Tibial nerve (tissue), 4 donors: ENCODE measurements at places on chromosomes 2 and 18. TPM values are rescaled to one million over a fixed set of nuclear protein-coding genes. Genes with fewer than 3 reads are reported as not detected.

- no peaks in the 10 kb centered on the region for H3K4me1 ChIP-seq
- H3K27ac ChIP-seq: no peak overlapping the region
- H3K36me3 ChIP-seq: no peaks in the 10 kb centered on the region
- DNase-seq: no peak
Observed at GRCh38 chr2:176149939-176150583, 1.3 kb upstream of the HOXD4 start.

- no peak overlapping the region for H3K4me3 ChIP-seq
- H3K4me1 ChIP-seq: no peaks in the 10 kb centered on the region
- H3K27ac ChIP-seq: no peak overlapping the region
- H3K36me3 ChIP-seq: peaks cover 8% of the 10 kb centered on the region
Observed at GRCh38 chr2:238428866-238429265, 2.1 kb downstream of the ASB1 start.

DNA sequence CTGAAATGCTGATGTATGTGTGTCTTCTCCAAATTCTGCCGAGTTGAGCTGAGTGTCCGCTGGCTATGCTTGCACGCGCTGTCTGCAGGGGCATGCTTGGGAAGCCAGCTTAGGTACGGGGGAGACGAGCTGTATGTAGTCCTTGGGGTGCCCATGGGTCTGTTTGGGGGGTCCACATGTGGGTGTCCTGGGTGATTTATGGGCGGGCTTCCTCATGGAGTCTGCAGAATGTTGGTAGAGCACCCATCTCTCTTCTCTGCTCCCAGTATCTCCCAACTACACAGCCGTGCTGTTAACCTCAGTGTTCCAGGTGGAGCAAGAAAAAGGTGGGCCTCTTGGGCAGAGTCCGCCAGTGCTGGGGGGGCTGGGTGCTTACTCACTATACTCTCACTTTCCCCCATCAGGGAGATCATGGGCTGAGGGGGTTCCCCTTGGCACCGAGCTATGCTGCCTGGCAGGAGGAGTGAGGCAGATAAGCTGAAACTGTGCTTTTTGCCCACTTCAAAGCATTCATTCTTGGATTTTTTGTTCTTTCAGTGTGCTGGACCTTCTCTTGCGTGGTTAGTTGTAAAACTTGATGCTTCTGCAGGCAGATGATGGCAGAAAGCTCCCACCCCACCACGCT, 128.2 kb upstream of the ALKAL2 start:
- H3K27me3 ChIP-seq: no peaks in the 10 kb centered on the region
- H3K4me1 ChIP-seq: no peaks in the 10 kb centered on the region
- H3K36me3 ChIP-seq: no peaks in the 10 kb centered on the region

DNA sequence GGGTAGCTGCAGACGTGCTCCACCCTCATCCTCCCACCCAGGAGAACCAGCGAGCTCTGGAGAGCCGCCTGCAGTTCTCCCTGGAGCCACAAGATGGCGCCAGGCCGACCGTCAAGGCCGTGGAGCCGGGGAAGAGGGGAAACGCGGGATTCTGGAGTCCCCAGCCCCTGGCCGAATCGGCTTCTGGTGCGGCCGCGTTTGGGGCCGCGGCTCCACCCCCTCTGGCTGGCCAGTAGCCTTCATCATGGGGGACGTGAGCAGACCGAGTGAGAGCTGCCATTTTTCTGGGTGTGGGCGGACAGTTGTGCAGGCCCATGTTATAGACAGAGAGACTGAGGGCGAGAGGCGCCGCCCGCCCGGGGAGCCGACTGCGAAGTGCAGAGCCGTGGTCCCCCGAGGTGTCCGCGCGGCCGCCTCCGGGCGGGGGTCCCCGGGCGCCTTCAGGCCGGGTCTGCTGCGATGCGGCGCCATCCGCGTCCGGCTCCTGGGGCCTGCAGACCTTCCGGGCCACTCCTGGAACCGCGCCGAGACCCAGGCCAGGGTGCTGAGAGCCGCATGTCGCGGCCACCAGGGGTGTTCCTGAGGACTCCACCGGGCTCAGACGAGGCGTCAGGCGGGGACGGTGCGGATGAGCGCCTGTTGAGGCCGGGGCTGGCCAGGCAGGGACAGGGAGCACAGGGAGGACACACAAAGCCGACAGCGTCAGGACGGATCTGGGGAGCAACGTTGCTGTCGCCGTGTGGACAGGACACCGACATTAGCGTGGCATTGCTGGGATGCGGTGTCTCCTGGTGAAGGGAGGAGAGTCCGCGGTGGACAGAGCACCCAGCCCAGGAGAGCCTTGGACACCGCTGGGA, 418.2 kb upstream of the HS6ST1 start:
- no peaks in the 10 kb centered on the region for H3K36me3 ChIP-seq
- H3K4me1 ChIP-seq: peaks cover 30% of the 10 kb centered on the region
- no peak overlapping the region for H3K27ac ChIP-seq
- peak overlapping the region; percentile 39 for H3K4me3 ChIP-seq
- peak; percentile 64 for DNase-seq

DNA sequence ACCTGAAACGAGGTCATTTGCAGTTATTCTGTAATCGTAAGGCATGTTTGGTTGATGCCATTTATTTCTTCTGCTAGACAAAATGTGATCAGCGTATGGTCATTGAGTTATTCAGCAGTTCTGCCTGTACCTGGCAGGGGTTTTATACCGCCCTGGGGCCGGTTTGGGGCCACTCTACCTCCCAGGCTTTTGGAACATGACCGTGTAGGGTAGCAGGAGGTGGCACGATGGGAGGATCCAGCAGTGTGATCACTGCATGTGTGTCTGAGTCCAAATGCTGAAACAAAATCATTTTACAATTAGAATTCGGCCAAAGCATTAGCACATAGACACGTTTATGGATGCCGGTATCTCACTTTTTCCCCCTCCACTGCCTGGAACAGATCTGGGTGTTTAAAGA, 26.7 kb downstream of the LPIN1 start:
- DNase-seq: no peak
- H3K4me1 ChIP-seq: peaks cover under 1% of the 10 kb centered on the region
- H3K4me3 ChIP-seq: no peak overlapping the region
- H3K36me3 ChIP-seq: peaks cover 9% of the 10 kb centered on the region
- H3K27me3 ChIP-seq: no peaks in the 10 kb centered on the region

- no peaks in the 10 kb centered on the region for H3K27me3 ChIP-seq
- H3K36me3 ChIP-seq: no peaks in the 10 kb centered on the region
- no peak for DNase-seq
- H3K27ac ChIP-seq: no peak overlapping the region
Observed at GRCh38 chr18:23487738-23488570, 15.4 kb upstream of the RMC1 start.

- H3K27me3 ChIP-seq: no peaks in the 10 kb centered on the region
- H3K4me1 ChIP-seq: no peaks in the 10 kb centered on the region
Observed at GRCh38 chr2:219844401-219845091, 217.1 kb downstream of the SLC4A3 start.

DNA sequence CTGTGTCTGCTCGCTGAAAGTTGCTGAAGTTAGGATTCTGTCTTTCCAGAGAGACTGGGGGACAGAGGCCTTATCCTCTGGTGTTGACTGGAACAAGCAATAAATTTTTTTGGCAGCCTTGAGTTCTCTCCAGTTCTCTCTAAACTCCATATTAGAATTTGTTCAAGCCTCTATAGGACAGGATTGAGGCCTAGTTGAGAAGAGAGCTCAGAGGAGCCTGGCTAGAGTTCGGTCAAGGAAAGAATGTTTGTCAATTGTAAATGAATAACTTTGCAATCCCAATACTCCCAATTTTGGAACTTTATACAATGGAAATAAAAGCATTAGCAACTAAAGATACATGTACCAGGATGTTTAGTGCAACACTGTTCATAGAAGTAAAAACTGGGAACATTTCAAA, 16.7 kb upstream of the RASGRP3 start:
- no peaks in the 10 kb centered on the region for H3K36me3 ChIP-seq
- DNase-seq: no peak
- H3K27me3 ChIP-seq: no peaks in the 10 kb centered on the region
- no peak overlapping the region for H3K4me3 ChIP-seq
- H3K4me1 ChIP-seq: no peaks in the 10 kb centered on the region

DNA sequence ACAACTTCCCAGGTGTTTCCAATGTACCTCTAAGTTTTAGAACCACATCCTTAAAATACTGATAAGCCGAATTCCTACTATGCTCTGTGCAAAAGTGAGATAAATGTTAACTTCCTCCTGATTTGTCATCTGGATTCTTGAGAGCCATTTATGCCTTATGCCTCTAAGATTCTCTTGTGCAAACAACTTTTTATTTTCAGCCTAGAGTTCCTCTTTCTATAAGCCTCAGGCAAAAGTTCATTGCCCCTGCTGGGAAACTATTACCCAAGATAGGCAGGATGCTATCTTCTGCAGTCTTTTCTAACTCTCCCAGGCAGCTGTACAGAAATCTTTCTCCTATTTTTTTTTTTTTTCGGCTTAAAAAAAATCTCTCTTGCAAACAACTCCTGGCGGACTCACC, 216.1 kb downstream of the KCNJ3 start:
- no peak overlapping the region for H3K4me3 ChIP-seq
- no peaks in the 10 kb centered on the region for H3K36me3 ChIP-seq
- DNase-seq: no peak
- H3K27ac ChIP-seq: no peak overlapping the region
- H3K27me3 ChIP-seq: no peaks in the 10 kb centered on the region

- no peaks in the 10 kb centered on the region for H3K36me3 ChIP-seq
- no peak for DNase-seq
- H3K27me3 ChIP-seq: no peaks in the 10 kb centered on the region
Observed at GRCh38 chr2:151999053-151999452, 99.8 kb downstream of the CACNB4 start.

- no peak overlapping the region for H3K27ac ChIP-seq
- H3K4me3 ChIP-seq: no peak overlapping the region
- no peak for DNase-seq
- no peaks in the 10 kb centered on the region for H3K36me3 ChIP-seq
- no peaks in the 10 kb centered on the region for H3K4me1 ChIP-seq
Observed at GRCh38 chr2:168954256-168954655, 53.2 kb downstream of the G6PC2 start.

GRCh38 chr2:72937356-72937669, 20.0 kb downstream of the EMX1 start:
- H3K36me3 ChIP-seq: no peaks in the 10 kb centered on the region
- H3K27me3 ChIP-seq: no peaks in the 10 kb centered on the region
- no peak overlapping the region for H3K4me3 ChIP-seq
- no peaks in the 10 kb centered on the region for H3K4me1 ChIP-seq

DNA sequence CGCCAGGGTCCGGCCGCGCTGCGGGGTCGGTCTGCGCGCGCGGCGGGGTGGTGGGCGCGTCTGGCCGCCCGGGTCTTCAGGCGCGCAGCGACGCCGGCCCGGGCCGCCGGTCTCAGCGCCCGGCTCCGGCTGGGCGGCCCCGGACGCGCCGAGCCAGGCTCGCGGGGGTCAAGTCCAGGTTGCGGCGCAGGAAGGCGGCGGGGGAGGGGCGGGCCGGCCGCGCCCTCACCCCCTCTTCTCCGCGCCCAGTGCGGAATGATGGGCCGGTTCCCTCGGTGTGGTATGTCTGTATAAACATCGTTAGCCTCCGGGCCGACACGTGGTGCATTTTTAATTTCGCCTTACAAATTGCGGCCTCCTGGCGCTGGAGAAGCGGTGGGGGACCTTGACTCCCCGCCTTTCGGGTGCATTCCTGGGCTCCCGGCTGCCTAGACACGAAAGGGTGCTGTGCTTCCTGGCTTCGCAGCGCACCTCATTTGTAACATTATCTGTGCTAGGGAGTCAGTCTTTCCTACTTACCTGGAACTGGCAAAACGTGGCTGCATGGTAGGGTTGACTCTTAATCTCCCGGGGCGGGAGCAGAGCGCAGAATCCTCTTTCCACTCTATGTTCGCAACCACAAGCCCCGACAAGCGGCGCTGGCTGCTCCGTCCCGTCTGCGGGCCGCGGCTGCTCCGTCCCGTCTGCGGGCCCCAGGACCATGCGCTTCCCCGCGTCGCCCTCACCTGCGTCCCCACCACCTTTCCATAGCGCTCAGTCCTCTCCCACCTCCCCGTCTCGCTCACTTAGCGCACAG, 69.0 kb downstream of the CTAGE1 start:
- H3K27ac ChIP-seq: peak overlapping the region; percentile 77
- no peak for DNase-seq
- peak overlapping the region; percentile 50 for H3K4me3 ChIP-seq
- H3K4me1 ChIP-seq: peaks cover 10% of the 10 kb centered on the region
- H3K27me3 ChIP-seq: no peaks in the 10 kb centered on the region
- H3K36me3 ChIP-seq: no peaks in the 10 kb centered on the region

DNA sequence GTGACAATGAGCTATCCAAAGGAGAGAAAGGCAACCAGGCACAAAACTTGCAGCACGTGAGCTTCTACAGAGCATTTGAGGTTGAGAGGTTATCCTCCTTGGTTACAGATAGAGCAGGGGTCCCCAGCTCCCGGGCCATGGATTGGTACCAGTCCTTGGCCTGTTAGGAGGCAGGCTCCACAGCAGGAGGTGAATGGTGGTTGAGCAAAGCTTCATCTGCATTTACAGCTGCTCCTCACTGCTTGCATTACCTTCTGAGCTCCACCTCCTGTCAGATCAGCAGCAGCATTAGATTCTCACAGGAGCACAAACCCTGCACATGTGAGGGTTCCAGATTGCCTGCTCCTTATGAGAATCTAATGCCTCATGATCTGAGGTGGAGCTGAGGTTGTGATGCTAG, 57.8 kb upstream of the ST8SIA3 start:
- H3K27ac ChIP-seq: no peak overlapping the region
- no peaks in the 10 kb centered on the region for H3K36me3 ChIP-seq
- no peaks in the 10 kb centered on the region for H3K27me3 ChIP-seq
- H3K4me1 ChIP-seq: no peaks in the 10 kb centered on the region
- no peak overlapping the region for H3K4me3 ChIP-seq

DNA sequence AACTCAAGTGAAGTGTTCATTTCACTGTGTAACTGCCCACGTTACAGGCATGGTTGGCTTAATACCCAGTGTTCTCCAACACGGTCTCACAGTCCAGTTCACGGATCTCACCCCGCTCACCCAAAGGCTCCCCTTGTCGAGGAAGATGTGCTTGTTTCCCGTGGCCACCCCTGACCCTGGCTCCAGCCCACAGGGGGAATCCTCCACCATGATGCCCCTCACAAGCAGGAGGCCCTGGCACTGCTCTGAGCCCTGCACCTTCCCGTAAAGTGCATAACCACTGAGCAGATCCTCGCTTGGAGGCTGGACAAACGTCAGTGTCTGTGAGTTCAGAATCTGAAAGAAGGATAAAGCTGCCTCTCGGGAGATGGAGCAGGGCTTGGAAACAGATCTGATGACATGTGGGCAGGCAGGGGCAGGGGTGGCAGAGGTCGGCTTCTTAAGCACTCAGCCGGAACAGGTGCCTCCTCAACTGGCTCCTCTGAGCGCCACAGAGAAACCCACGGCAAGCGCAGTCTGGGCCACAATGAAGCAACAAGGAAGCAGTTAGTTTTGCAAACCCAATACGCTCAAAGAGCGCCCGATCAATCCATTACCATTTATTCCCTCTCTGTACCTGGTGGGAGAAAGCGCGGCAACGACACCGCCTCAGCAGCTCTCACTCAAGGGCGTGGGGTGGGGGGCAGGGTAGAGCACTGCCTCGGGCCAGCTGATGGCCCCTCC, 17.6 kb downstream of the HDAC4 start:
- H3K4me3 ChIP-seq: no peak overlapping the region
- DNase-seq: no peak
- H3K4me1 ChIP-seq: peaks cover 39% of the 10 kb centered on the region

- H3K36me3 ChIP-seq: no peaks in the 10 kb centered on the region
- no peak for DNase-seq
- no peak overlapping the region for H3K27ac ChIP-seq
- H3K4me1 ChIP-seq: peaks cover 8% of the 10 kb centered on the region
- H3K4me3 ChIP-seq: no peak overlapping the region
- H3K27me3 ChIP-seq: no peaks in the 10 kb centered on the region
Observed at GRCh38 chr2:207015901-207016300, 76.6 kb downstream of the CPO start.

The SLC1A4 gene
- 12.6 TPM for total RNA-seq

The GCKR gene
- total RNA-seq: not detected

The CHRND gene
- total RNA-seq: not detected

The DYNAP gene
- total RNA-seq: not detected

The RNASEH1 gene
- 24.7 TPM for total RNA-seq
